Activated naive CD4-positive, alpha-beta T cell (primary cell): ENCODE measurements at places on chromosomes 16 and 17.

DNA sequence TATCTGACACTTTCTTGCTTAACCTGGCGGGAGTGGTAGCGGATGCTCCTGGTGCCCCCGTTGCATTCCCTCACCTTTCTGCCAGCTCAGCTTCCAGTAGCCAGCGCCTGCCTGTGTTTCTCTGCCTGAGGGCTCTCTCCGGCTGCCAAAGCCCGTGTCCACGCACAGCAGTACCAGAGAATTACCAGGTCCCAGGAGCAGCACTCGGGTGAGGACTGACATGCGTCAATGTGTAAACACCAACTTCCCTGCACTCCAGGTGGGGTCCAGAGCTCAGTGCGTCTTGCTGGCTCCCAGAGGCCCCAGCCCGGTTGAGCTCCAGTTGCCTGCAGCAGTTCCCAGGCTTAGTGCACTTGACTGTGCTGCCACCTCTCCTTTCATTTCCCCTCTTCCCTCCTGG lies 54.8 kb downstream of the CDH13 start:
- DNase-seq = no peak

GRCh38 chr17:39096508-39097149 lies 54.8 kb downstream of the PLXDC1 start:
- DNase-seq = no peak

DNA sequence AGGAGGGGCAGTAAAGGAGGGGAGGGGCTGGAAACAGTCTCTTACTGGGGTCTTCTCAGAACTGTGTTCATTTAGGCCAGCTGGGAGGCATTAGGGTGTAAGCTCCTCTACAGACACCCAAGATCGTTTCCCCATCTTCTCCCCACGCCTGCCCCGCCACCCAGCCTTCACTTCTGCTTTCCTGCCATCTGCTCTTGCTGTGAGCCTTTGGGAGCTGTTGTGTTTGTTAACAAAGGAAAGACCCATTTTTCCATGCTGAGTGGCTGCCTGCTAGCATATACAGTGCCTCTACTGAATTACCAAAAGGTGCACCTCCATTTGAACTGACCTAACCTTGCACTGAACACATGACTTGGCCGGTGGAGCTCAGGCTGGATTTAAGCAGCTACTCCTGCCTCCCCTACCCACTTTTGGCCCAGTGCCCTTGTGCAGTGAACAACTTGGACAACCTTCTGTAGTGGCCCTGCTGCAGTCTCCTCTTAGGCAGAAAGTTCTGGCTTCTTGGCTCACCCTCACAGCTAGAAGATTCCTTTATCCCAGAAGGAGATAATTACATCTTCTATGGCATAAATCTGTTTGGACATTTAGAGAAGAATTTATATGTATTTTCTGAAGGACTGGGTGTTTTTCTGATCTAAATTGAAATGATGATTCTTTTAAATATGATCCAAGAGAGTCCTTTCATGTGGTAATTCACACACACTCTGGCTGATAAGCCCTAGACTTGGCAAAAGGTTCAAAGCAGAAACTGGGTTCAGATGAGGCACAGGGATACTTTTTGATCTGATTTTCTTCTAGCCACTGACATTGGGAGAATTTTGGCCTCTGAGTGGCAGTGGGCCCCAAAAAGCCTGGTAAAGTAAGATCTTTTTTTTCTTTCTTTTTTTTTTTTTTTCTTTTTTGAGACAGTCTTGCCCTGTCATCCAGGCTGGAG lies 81.9 kb upstream of the HNF1B start:
- DNase-seq = no peak

DNA sequence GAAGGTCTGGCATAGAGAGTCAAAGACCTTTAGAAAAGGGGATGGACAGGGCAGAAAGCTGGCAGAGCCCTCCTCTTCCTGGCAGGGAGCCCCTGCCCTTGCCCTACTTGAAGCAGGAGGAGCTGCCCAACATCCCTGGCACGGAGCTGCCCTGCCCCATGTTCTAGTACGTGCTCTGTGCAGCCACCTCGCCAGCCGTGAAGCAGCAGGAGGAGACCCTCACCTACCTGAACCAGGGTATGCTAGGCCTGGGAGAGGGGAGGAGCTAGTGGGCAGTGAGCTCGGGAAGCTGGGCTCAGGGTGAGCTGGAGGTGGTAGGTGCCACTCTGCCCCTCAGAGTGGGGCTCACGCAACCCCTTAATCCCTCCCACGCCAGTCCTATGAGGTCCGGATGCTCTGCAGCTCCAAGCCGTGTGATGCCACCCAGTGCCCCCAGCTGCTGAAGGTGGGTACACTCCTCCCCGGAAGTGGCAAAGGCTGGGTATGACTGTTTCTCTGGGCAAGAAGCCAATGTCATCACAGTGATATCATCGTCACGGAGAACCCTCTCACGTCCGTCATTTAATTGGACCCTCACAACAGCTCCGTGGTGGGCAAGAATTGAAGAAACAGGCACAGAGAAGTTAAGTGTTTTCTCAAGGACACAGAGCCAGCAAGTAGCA lies 12.7 kb upstream of the STAC2 start:
- no peak for DNase-seq

- no peak for DNase-seq
Observed at GRCh38 chr16:79168321-79168720, 432.2 kb downstream of the MAF start.

GRCh38 chr17:62797959-62798358 lies 10.2 kb downstream of the MARCHF10 start:
- DNase-seq = no peak

DNA sequence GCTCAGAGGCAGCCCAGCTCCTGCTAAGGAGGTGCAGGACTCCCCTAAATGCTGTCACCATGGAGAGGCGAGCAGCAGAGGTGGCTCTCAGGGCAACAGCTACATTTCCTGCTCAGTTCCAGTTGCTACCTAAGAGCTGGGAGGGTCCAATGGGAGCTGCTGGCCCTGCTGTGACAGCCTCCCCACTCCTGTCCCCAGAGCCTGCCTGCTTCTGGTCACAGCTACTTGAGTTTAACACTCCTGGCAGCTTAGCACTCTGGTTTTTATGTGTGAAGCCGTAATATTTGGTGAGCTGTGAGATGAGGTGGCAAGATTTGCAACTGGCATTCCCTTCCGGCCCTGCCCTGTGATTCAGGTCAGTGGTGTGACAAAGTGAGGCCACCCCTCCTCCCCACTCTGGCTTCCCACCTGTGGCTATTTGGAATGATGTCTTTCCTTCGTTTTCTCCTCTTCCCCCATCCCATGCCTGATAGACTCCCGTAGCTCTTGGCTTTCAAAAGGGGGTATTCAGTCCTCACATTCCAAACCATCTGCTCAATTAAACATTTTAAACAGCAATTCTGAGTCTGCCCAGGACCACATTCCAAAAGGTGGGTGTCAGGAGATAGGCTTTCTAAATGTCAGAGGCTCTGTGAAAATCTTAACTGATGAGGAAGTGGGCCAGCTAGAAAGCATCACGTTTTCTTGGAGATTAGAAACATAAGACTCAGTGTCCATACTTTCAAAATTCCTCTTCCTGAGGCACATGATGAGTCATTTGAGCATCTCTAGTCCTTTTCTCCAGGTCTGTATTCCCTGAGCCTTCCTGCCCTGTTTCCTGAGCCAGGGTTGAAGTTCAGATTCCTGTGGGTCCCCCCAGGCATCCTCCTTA lies 42.6 kb upstream of the SKAP1 start:
- DNase-seq = no peak

GRCh38 chr16:20216591-20217217 lies 110.6 kb downstream of the GP2 start:
- DNase-seq = no peak

- DNase-seq = no peak
Observed at GRCh38 chr17:49764559-49765180, 739 bp upstream of the FAM117A start.

DNA sequence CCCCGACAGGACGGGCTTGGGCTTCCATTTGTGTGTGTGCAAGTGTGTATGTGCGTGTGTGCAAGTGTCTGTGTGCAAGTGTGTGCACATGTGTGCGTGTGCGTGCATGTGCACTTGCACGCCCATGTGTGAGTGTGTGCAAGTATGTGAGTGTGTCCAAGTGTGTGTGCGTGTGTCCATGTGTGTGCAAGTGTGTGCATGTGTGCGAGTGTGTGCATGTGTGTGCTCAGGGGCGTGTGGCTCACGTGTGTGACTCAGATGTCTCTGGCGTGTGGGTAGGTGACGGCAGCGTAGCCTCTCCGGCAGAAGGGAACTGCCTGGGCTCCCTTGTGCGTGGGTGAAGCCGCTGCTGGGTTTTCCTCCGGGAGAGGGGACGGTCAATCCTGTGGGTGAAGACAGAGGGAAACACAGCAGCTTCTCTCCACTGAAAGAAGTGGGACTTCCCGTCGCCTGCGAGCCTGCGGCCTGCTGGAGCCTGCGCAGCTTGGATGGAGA lies 23.1 kb upstream of the ITGAX start:
- DNase-seq = no peak

- no peak for DNase-seq
Observed at GRCh38 chr16:54509456-54509855, 222.9 kb upstream of the IRX3 start.

GRCh38 chr16:75045424-75045823 lies 46.6 kb downstream of the ZNRF1 start:
- DNase-seq = no peak

GRCh38 chr16:19804538-19805323 lies 79.9 kb downstream of the GPRC5B start:
- DNase-seq = no peak

GRCh38 chr16:84308120-84308519 lies 13.4 kb downstream of the WFDC1 start:
- DNase-seq = no peak

DNA sequence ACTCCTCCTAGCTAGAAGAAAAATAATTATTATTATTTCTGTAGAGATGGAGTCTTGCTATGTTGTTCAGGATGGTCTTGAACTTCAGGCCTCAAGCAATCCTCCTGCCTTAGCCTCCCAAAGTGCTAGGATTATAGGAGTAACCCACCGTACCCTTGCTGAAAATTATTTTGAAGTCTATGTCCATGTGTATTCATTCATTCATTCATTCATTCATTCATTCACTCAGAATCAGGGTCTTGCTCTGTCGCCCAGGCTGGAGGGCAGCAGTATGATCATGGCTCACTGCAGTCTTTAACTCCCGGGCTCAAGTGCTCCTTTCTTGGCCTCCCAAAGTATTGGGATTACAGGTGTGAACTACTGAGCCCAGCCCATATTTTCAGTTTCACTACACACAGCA lies 4.1 kb downstream of the SLC7A6OS start:
- DNase-seq = no peak

GRCh38 chr16:66843191-66843590 lies 1.0 kb upstream of the CA7 start:
- no peak for DNase-seq

- no peak for DNase-seq
Observed at GRCh38 chr16:63702981-63703590, 1418.8 kb downstream of the CDH11 start.

GRCh38 chr17:491086-492021 lies 138.7 kb upstream of the RPH3AL start:
- no peak for DNase-seq

GRCh38 chr17:7479213-7480088 lies at the start of gene ZBTB4:
Gene ZBTB4, minus strand, starts transcription at chr17:7479631. Its CDS starts 12,830 bp downstream, at chr17:7466801.
- peak; percentile 42 for DNase-seq

GRCh38 chr17:44627513-44628242 lies 28.6 kb upstream of the MEIOC start:
- no peak for DNase-seq

DNA sequence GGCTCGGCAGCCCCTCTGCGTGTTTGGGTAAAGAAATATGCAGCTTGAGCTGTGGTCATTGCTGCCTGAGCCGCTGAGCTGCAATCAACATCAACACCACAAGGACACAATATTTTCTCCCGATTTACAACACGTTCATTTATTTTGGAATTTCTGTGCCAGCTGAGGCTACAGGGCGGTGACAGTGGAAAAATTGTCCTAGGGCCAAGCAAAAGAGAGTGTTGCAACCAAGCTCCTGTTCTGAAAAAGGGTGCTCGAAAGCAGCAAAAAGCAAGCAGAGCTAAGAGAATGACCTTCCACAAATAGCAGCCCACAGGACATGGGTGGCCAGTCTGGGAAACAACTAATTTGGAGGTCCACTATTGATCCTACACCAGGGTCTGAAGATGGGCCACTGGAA lies 35.4 kb upstream of the NOG start:
- DNase-seq = no peak

DNA sequence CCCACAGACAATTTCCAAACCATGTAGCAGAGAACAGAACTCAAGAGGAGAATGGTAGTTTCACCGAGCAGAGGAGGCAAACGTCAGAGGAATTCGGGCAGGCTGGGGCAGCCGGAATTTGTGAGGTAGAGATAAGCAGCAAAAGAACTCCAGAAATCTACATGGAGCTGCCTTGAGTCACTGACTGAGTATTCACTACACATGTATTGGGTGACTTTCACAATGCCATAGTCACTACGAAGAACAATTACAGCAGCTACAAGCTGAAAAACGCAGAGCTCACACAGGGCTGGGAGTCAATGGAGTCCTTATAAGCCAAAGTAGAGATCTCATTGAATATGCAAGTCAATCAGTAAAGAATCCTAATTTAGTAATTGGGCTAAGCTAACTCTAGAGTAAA lies 13.4 kb downstream of the CMC2 start:
- DNase-seq = no peak

DNA sequence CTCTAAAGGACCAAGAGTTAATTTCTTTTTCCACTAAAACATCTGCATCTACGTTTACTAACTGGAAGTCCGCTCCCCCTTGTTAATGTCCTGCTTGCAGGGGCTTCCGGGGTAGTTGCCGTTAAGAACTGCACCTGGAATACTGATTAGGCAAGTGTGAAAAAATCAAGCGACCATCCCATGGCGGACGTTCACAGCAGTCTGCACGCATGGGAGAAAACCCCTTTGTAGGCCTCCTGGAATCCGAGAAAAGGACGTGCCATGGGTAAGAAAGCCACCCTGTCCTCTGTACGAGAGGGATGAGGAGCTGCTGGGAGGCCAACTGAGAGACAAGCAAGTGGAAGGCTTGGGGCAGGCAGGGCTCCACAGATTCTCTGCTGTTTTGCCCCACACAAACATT lies 14.9 kb downstream of the SNN start:
- no peak for DNase-seq
